ENCODE measurements at places on chromosomes 5 and 9. TPM values are rescaled to one million over a fixed set of nuclear protein-coding genes. Genes with fewer than 3 reads are reported as not detected.

- DNase-seq: no peak
These were observed 9.9 kb upstream of the MRNIP start for GRCh38 chr5:179868541-179868940.

- no peak for DNase-seq
These were observed 104.2 kb downstream of the MELK start for GRCh38 chr9:36676778-36677485.

DNA sequence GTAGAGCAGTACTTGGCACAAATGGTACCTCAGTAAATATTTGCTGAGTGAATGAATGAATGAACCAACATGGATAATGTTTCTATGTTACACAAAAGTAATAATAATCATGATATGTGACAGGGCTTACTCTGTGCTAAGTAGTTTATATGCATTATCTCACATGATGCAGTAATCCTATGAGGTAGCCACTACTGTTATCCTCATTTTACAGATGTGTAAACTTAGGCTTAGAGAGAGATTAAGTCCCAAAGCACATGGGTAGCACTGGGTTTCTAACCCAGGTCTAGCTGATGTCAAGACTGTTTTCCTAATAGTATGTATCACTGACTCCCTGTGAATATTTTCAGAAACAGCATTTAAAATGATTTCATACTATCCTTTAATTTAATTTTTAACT, 44.1 kb upstream of the VDAC1 start:
- DNase-seq: no peak

NUTM2F gene
- not detected for total RNA-seq
